ENCODE measurements at places on chromosomes 2 and 18.
A peak's percentile ranks its signal among the peaks of the same experiment; 100 is the strongest.

- DNase-seq = no peak
Observed at GRCh38 chr2:138744713-138745112, 35.5 kb downstream of the NXPH2 start.

GRCh38 chr2:32358111-32358482, 1.3 kb downstream of the BIRC6 start:
- peak; percentile 48 for DNase-seq

DNA sequence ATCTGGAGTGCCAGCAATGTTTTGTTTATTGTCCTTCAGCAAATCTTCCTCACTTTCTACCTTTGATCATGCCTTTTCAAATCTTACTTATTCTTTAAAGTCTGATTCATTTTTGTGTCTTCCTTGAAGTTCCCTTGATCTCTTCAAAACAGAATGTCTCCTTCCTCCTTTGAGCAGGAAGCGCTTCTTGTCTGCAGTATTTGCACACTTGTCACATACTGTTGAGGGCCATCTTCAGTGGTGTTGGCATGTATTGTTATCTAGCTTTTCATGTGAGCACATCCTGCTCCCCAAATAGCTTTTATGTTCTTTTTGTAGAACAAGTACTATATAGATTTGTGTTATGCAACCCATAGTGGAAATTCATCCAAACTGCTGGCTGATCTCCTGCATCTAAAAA, 5.9 kb upstream of the CERS6 start:
- DNase-seq = no peak

DNA sequence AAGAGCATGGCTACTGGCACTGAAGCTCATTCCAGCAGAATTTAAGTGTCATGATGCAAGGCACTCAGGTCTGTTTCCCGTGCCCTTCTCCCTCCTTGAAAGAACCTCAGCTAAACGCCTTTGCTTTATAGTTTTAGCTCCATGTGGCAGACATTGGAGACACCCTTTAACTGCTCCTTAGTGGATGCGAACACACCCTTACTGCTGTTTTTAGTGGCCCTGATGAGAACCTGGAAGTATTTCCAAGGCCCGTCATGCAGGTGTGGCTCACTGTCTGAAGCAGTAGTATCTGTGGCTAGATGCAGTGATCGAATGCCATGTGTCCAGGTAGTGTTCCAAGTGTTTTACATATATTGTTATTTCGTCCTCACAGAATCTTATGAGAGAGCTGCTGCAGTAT, 28.3 kb downstream of the KIF5C start:
- no peak for DNase-seq
